ENCODE measurements at places on chromosomes 12 and 14.

DNA sequence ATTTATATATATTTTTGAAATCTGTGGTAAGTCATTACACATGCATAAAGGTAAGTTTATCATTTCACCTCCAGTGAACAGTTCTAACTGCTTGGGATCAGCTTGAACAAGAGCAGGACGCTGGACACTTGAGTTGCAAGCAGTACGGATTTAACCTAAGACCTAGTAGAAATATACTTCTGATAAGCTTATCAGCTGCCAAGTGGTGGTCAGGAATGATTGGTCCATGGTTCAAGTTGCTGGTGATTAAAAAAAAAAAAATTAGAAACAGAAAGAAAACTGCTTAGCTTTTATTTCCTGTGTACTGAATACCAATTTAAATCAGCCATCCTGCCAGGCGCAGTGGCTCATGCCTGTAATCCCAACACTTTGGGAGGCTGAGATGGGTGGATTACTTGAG, 88.6 kb downstream of the AEBP2 start:
- DNase-seq = no peak

GRCh38 chr12:116202940-116203339, 74.6 kb downstream of the MED13L start:
- no peak for DNase-seq

GRCh38 chr14:72155379-72155993, 223.3 kb downstream of the RGS6 start:
- DNase-seq = no peak

GRCh38 chr14:34436118-34436905, 25.7 kb downstream of the SPTSSA start:
- DNase-seq = no peak

- no peak for DNase-seq
Measured at GRCh38 chr12:103011974-103012763, 54.7 kb downstream of the ASCL1 start.
